ENCODE measurements at places on chromosomes 1 and 21.

- no peak for DNase-seq
These were observed 69.7 kb upstream of the SOD1 start for GRCh38 chr21:31589820-31590219.

DNA sequence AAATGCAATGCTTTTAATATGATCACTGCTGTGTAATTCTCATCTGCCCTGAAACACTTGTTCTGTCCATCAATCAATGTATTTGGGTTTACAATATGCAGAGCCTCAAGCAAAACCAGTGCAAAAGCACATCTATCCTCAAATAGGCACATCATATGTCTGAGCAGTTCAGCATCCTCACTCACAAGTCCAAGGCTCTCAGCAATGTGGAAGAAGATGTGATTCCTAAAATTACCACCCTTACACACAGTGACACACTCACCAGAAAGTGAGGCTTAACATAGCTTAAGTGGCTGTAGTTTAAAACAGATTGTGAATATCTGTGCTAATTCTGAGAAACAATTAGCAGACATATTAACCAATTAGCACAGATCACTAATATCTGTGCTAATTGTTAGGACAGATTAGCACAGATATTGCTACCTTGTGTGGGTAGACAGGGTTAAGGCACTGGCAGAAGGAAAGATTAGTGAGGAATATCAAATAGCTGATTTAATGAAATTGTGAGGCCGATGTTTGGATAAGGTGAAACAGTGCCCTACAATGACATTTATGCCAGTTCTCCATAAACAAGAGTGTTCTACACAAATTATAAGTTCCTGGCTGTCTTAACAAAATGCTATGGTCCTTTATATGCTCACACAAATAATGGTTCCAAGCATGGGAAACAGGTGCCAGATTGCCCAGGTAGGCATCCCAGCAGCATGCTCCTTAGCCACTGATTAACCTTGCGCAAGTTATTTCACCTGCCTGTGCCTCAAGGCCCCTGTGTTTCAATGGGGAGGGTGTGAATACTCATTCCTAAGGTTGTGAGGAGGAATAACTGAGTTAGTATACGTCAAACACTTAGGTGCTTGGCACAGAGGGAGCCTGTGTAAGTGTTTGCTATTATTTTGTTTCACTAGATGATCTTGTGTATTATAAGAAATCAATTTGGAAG lies 41.7 kb downstream of the MRPL39 start:
- DNase-seq: no peak

GRCh38 chr1:30538226-30538992 lies 185.0 kb downstream of the MATN1 start:
- no peak for DNase-seq

- DNase-seq: no peak
These were observed 33.0 kb downstream of the PDE4B start for GRCh38 chr1:65825741-65826140.

GRCh38 chr1:110055493-110056284 lies 14.8 kb downstream of the ALX3 start:
- no peak for DNase-seq

DNA sequence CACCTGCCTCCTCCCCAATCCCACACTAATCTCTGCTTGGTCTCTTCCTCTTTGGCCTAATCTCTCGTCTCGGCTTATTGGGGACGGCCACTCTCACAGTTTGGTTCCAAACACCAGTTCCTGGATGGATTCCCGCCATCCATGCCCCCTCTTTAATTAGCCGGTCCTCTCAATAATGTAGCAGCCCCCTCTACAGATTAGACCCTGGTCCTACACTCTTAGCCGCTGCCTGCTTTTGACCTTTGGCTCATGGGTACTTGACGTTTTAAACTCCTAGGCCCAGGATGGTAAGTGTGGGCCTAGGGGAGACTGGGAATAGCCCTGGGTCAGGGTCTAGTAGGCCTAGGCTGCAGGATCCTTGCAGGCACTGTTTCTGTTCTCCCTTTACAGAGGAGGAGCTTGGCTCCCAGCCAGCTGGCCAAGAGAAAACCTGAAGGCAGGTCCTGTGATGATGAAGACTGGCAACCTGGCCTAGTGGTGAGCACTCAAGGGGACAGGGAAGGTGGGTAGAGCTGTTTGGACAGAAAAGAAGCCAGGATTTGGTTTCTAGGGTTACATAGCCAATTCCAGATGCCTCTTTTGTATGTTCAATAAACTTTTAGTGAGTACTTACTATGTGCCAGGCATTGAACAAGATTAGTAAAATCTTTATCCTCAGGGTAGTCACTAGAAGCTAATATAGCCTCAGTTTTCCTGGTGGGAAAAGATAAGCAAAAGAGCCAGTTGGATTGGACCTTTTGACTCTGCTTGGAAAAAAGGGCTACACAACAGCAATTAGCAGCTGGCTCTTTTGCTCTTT lies 758 bp downstream of the RAD54L start:
- DNase-seq: no peak

DNA sequence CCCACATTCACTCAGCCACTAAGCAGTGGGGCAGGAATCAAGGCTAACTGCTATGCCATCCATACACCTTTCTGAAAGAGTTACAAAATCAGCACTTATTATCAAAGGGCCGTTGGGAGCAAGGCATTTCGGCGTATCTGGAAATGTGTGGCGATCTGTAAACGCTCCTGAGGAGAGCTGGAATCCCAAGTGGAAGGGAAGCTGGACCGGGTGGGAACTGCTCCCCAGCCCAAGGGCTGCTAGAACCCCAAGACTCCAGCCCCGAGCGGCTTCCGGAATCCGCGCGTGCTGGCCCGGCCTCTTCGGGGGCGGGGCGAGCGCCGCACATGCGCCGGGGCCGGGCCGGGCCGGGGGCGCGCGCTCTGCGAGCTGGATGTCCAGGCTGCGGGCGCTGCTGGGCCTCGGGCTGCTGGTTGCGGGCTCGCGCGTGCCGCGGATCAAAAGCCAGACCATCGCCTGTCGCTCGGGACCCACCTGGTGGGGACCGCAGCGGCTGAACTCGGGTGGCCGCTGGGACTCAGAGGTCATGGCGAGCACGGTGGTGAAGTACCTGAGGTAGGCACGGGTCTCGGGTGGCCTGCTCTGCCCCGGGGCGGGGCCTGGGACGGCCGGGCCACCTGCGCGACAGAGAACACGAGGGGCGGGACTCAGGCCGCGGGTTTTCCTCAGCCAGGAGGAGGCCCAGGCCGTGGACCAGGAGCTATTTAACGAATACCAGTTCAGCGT lies at the start of gene NAXE:
Gene NAXE (plus strand): TSS at position 345 of the 726 bp plus-strand sequence. CDS start 29 bp downstream, at position 374.
- peak; percentile 20 for DNase-seq

DNA sequence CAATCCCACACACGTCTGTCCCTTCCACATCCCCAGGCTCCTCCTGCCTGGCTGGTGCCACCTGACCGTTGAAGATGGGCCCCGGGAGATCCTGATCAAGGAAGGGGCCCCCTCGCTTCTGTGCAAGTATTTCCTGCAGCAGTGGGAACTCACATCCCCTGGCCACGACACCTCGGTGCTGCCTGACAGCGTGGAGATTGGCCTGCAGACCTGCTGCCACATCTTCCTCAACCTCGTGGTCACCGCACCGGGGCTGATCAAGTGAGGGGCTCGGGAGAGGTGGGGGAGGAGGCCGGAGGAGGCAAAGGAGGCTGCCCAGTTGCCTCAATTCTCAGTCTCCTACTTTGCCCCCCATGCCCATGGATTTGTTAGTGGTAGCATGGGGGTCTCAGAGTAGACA lies 5.6 kb downstream of the NCDN start:
- DNase-seq: no peak

DNA sequence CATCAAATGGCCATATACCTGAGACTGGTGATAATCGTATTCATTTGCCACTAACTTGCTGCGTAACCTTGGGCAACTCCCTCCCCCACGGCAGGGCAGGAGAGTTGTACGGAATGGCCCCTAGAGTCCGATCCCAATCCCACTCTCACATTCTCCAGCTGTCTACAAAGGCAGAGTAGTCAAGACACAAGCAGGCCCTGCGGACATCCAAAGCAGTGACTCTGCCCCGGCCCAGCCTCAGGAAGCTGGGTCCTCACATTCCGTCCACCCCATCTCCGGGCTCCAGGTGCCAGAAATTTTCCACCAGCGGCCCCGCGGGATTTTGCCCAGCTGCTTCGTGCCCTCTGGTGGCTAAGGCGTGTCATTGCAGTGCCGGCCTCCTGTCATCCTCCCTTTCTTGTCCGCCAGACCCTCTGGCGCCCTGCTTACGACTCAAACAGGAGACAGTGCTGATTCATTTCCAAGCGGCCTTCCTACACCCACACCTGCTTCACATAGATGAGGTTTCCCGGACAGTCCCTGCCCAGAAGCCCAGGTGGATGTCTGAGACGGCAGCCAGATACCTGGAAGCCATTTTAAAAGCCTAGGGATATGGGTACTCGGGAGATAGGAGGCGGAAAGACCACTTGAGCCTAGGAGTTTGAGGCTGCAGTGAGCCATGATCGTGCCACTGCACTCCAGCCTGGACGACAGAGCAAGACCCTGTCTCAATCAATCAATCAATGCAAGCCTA lies 2.9 kb upstream of the S100A2 start:
- DNase-seq: peak; percentile 10

DNA sequence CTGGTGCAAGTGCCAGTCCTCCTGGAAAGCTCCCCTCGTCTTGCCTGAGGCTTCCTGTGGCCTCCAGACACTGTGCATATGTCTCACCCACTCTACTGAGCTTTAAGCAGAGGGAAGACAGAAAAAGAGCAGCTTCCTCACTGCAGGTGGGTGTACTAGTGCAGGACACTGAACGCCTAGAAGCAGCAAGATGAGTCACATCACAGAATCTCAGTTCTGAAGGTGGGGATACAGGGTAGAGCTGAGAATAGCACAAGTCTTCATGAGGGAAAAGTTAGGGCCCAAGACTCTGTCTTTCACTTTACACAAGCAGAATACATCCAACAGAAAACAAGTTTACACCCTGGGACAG lies 37.4 kb downstream of the PCAT6 start:
- no peak for DNase-seq

DNA sequence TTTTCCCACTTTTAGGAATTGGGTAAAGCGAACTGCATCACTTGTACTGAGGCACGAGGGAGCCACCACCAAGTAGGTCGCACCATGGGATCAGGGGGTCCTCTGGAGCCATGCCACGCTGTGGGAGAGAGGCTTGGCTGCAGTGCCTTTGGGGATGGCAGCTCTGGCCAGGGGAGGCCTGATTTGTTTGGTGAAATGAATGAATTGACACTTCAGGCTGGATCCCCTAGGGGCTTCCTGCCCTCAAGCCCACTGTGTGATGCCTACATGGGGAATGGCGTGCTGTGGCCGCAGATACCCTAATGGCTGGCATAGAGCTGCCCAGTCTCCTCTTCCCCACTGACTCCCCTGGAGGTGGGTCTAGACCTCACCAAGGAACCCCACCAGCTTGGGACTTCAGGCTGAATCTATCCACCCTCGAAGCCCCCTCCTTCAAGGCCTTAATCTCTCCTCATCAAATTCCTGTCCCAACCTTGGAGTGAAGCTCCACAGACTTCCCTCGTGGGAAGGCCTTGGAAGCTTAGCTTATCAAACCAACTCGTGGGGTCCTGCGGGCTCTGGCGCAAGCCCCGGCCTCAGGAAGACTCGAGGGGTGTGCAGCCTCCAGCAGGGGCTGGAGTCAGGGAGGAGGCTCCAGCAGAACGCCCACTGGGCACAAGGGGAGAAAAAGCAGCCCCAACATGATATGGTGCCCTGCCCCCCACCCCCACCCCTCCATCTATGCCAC lies 64.6 kb downstream of the VWA5B1 start:
- DNase-seq: no peak

GRCh38 chr1:85297855-85298629 lies 21.6 kb upstream of the BCL10 start:
- no peak for DNase-seq

DNA sequence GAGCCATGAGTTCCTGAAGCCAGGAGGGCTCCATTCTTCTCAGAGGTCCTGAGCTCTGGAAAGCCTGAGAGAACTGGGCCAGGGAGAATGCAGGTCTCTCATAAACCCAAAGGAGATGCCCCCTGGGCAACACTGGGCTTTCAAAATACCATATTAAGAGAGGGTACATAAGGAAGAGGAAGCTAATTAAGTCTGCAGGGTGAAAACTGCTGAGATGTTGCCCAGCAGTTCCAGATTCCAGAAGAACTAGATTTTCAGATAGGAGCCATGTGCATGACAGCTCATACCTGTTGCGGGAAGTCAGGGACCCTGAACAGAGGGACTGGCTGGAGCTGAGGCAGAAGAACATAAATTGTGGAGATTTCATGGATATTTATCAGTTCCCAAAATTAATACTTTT lies 40.9 kb downstream of the CYP4A11 start:
- no peak for DNase-seq

GRCh38 chr1:181910905-181911304 lies 150.6 kb downstream of the ZNF648 start:
- no peak for DNase-seq

DNA sequence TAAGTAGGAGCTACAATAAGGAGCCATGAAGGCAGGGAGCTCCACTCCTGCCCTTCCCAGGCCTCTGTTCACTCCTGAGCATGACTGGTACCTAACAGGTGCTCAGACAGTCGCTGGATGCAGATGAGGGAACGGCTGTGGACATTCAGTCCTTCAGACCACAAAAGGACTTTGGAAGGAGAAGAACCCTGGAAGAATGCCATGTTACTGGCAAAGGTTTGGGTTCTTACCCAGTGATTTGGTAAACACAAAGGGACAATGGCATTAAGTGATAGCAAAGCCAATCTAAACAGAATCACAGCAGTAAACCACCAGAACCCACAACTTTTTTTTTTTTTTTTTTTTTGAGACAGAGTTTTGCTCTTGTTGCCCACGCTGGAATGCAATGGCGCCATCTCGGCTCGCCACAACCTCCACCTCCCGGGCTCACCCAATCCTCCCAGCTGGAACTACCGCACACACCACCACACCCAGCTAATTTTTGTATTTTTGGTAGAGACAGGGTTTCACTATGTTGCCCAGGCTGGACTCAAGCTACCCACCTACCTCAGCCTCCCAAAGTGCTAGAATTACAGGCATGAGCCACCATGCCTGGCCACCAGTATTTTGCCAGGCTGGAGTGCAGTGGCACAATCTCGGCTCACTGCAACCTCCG lies 7.5 kb upstream of the CBR3 start:
- DNase-seq: no peak

GRCh38 chr1:14742181-14742980 lies 143.9 kb downstream of the KAZN start:
- DNase-seq: no peak

- no peak for DNase-seq
These were observed 119.4 kb upstream of the RRP15 start for GRCh38 chr1:218165701-218166114.

DNA sequence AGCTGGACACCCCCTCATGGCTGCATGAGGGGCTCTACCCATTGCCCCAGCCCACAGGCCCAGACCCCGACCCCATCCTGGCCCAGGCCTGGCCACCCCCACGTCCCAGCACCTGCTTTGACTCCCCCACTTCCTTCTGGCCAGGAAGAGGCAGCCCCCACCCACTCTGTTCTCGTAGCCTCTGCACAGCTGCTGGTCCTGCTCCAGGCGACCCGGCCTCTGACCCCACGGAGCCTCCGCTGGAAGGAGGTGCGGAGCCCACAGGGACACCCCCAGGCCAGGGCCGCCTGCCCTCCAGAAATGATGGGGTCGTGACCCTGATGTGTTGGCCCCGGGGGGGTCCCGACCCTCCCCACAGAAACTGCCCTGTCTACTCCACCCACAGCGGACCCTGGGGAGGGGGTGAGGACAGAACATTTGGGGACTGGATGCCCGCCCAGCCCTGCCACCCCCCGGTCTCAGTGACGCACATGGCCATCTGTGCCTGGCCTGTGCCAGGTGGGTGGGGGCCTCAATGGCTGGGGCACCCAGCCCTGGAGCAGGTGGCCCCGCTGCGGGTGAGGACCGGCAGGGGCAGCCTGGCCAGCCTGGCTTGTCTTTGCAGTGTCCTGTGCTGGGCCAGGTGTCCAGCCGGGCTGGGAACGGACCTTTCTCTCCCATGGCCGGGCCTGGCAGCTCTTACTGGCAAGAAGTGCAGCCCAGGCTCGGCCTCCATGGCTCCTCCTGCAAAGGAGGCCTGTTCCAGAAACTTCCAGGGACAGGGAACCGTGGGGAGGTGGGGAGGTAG lies 78.6 kb downstream of the MORN1 start:
- peak; percentile 86 for DNase-seq

Data from cerebellar nuclear complex (tissue), 1 donor.